ENCODE measurements at places on chromosomes 3 and 15.

DNA sequence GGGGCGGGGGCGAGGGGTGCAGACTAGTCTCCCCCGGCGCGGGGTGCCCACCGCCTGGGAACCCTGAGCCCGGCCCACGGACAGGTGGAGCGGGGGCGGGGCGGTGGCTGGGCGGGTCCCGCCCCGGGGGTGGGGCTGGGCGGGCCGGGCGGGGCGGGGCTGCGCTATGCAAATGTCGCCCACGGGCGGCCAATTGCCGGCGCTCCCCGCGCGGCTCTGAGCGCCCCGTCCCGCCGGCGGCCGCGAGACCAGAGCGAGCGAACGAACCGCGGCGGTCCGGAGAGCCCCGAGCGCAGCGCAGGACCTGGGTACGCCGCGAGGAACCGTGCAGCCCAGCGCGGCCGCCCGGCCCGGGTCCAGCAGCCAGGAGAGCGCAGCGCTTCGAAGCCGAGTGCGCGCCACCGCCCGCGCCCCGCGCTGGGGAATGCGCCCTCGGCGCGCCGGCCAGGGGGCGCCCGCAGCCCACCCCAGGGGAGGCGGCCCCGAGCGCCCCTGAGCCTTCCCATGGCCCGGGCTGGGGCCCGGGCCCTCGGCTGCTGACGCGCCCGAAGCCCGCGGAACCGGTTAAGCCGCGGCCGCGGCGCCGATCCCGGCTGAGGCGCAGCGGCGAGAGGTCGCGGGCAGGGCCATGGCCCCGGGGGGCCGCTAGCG lies at the start of gene SEMA3F:
Gene SEMA3F, plus strand, starts transcription at position 485 of the 651 bp plus-strand sequence. CDS start 4,299 bp downstream, outside the sequence.
- no peak for DNase-seq

DNA sequence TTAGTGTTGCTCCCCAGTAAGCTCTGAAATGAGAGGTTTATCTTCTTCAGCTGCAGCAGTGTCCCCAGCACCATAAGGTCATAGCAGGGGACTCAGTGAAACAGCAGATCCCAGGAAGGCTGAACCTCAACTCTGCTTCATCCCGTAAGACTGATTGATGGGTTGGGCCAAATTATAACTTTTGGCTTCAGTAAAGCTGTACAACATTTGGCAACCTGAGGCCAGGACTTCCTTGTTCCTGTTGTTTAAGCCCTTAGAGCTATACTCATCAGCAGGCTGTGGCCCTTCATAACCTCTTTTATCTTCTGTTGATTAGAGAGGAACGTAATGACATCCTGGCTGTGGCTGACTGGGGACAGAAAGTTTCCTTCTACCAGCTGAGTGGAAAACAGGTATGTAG lies 29.0 kb downstream of the IFT122 start:
- DNase-seq: no peak

DNA sequence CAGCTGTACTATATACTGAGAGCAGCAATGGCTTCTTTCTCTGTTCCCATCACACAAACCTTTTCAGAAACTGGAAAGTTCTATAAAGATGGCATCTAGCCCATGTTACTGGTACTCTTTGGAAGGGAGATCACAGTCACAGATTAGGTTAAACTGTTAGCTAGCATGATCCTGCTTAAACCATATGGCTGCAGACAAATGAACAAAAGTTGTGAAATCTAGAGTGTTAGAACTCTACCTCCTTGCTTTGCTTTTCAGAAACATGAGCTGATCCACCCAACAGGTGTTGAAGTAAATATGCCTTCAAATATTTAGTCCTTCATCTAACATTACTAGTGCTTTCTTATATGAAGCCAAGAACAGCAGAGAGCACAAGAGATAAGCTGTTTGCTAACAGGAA lies 102.6 kb downstream of the SNRK start:
- no peak for DNase-seq

DNA sequence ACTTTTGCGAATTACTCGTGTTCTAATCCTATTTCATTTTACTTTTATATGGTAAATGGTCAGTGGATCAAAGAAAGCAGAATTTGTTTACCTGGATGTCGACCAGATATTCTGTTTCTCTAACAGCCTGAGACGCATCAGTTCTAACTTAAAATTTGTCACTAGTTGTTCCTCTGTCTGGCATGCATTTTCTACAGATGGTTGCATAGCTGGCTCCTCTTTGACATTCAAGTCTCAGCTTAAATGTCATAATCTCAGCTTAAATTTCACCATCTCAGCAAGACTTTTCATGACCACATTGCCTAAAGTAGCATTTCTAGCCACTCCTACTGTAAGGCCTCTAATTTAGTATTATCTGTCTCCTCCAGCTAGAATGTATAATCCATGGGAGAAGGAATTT lies 609.3 kb downstream of the AGBL1 start:
- DNase-seq: no peak

DNA sequence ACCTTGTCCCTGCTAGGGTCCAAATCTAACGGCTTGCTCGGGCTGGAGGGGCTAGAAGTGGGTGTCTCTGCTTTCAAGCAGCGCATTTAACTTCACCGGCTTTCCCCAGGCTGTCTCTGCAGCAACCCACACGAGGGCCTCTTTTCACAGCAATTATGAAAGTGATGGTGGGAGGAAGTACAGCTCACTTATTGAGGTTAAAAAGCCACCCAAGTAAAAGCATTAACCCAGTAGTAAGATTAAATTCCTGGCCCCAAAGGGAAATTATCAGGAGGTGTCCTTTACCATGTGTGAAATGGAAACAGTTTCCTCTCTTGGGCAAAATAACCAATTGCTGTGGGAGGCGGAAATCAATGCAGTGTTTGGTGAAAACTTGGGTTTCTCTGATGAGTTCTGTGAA lies 41.1 kb downstream of the NGRN start:
- no peak for DNase-seq

DNA sequence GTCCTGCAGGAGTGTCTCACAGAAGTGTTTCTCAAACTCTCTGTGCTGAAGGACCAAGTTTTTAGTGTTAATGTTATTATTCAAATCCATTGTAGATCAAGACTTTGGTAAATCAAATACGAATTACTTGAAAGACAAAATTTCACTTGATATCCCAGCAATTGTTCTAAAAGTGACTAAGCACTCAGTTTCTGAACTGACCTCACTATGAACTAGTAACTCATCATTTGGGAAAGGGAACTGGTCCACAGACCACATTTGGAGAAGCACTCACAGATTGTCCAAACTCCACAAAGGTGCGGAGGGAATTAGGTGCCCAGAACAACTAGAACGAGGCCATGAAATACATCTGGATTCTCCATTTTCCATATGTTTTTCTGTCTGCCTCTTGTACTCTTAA lies 25.6 kb downstream of the FAM43A start:
- DNase-seq: no peak

DNA sequence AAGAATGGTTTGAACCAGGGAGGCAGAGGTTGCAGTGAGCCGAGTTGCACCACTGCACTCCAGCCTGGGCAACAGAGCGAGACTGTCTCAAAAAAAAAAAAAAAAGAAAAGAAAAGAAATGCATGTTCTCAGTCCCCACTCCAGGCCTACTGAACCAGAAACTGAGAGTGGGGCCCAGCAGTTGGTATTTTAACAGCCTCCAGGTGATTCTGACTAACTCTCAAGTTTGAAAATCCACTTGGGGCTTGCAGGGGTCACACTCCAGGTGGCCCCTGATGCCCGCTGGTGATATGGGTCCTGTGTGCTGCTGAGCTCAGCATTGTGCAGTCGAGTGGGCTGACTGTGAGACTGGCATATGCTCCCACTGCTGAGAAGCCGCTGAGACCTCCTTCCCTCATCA lies 133.7 kb upstream of the C2CD4B start:
- no peak for DNase-seq

GRCh38 chr15:100856867-100857266 lies 22.8 kb upstream of the ALDH1A3 start:
- DNase-seq: no peak

GRCh38 chr3:133197619-133198018 lies 159.4 kb downstream of the TMEM108 start:
- no peak for DNase-seq

GRCh38 chr3:13465236-13465873 lies 14.8 kb upstream of the HDAC11 start:
- DNase-seq: no peak

DNA sequence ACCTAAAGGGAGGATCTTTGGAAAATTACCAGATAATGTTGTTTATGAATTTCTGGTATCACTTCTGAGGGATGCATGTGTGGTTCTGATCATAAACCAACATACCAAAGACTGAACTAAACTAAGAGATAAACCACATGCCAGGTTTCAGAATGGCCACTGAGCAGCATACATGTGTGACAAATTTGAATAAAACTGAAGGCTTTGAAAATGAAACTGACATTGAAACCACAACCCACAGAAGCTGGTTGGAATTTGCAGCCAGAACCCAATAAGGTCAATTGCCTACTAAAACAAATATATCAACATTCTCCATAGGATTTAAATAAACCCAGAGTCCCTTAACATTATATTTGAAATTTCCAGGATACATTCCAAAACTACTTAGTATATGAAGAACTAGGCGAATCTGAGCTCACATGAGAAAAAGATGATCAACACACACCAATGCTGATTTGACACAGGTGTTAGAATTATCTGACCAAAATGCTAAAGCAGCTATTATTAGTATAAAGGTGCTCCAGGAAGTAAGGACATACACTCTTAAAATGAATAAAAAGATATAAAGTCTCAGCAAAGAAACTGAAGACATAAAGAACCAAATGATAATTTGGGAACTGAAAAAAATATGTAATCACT lies 125.0 kb downstream of the ZNF280D start:
- no peak for DNase-seq

GRCh38 chr15:44598892-44599291 lies 61.9 kb downstream of the EIF3J start:
- no peak for DNase-seq

GRCh38 chr3:170584585-170585007 lies 1.3 kb downstream of the SLC7A14 start:
- no peak for DNase-seq

- no peak for DNase-seq
Observed at GRCh38 chr3:131901686-131902085, 133.1 kb downstream of the CPNE4 start.

- DNase-seq: no peak
Observed at GRCh38 chr3:190404715-190405114, 16.8 kb downstream of the CLDN16 start.

Measured in coronary artery (tissue), 2 donors.